Fibroblast of skin of abdomen (primary cell): ENCODE measurements at places on chromosomes 16 and 17.

DNA sequence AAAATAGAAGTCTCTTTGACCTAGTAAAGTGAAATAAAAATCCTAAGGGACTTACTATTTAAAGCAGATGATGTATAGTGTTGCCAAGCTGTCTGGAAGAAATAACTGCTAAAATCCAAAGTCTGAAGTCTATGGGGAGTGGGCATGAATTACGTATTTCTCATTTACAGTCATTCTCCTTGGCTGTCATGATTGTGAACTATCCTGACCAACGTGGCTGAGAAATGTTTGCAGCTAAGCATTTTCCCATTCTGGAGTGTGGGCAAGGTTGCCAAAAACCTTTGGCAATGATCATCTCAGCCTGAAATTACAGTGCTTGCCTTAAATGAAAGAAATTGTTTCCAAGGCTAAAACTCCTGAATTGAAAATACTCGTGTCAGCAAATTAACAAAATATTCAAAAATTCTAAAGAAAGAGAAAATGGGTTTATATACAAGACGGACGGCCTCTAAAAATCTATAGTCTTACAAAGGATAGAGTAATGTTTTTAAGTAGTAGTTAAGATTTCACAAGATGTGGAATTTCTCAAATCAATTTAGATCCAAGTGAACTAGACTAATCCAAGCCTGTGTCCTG is 77.0 kb downstream of the CACNG1 start:
- no peak for DNase-seq

DNA sequence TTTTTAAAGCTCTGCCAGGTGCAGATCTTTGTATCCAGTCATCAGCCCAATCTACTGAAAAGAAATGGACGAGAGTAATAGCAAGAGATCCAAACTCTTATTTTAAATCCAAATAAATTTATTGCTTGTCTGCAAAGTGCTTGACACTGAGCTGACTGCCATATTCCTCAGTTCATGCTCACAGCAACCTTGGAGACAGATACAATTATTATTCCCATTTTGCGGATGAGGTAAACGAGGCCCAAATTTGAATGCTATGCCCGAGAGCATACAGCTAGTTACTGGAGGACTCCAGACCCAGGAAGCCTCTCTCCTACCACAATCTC is 620 bp downstream of the NOB1 start:
- DNase-seq: no peak

DNA sequence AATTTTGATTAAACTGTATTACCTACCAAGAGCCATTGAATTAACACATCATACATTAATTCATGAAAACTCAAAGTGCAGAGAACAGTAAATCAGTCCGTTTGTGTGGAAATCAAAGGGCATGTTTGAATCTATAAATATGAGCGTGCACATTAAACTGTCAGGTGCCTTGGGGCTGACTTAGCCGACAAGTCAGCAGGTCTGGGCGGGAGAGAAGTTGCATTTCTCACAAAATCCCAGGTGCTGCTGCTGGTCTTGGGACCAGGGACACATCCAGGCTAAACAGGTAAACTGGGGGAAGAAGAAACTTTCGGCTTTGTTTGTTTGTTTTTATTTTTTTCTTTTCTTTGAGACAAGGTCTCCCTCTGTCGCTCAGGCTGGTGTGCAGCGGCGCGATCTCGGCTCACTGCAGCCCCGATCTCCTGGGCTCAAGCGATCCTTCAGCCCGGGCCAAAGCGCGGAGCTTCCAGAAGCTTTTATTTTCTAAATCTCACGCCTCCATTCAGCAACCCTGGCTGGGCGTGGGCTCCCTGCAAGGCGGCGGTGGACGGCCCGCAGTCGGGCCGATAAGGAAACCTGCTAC is 213.9 kb downstream of the MRTFB start:
- no peak for DNase-seq

DNA sequence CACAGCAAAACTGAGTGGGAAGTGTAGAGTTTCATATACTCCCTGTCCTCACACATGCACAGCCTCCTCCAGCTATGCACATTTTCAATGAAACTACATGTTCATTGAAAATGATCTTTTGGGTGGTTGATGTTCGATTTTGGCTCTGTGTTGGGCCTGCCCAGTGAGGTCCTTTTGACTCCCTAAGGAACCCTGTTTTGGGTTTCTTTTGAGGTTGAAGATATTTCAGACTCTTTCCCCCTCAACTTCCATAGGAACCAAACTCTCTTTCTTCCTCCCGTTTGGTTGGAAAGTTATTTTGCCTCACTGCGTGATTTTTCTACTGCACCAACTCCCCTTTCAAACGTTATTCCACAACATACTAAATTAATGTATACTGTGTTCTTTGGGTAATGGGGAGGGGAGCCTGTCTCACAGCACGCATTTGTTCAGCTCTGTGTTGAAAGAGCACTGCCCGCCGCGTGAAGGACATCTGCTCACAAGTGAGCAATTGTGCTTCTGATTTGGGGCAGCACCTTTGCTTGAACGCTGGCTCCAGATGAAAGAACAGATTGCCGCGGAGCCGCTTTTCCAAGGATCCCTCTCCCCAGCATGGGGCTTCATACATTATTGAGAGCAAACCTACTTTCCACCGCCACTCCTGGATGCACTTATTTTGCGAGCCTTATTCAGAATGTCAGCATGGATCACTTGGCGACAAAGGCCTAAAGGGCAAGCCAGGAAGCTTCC is 385.9 kb downstream of the WWOX start:
- no peak for DNase-seq

DNA sequence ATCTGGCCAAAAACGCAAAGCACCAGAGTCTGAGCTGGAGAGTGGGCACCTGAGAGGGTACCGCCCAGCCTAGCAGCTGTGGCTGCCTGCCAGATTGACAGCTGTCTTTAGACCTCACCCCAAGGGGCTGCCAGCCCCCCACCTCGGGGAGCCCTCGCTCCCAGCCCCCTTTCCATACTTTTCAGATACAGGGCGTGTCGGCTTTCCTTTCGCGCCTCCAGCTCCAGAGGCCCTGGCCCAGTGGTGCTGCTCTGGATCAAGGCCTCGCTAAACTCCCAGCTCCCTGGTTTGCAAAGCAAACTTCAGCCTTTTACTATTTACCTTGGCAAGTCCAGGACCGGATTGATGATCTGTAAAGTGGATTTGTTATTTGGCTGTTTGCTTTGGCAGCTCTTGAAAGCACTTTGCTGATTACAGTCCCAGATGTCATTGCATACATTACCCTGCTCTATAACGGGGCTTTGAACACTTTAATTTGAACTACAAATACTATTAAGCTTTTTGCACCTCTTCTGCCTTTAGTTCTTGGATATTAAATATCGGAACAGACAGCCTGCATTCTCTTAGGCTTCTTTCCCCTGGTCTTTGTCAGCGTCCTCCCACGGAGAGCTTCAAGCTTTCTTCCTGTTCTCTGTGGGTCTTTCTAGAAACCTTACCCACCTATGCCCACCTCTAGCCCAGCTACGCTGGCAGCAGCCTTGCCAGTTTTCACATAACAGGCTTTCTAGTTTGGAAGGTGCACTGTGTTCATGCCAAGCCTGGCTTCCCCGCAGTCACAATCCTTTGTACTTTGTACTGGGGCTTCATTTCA is 63.6 kb upstream of the TBX2 start:
- DNase-seq: no peak

DNA sequence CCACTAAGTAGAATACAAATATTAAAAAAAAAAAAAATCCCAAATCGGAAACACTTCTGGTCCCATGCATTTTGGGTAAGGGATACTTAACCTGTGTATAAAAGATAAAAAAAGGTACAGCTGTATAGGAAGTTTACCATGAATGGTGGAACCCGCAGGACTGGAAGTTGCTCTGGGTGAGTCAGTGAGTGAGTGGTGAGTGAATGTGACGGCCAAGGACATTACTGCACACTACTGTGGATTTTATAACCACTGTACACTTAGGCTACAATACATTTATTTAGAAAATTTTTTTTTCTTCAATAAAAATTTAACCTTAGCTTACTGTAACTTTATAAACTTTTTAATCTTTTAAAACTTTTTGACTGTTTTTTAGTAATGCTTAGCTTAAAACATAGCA is 71.3 kb upstream of the BCAR1 start:
- peak; percentile 59 for DNase-seq

DNA sequence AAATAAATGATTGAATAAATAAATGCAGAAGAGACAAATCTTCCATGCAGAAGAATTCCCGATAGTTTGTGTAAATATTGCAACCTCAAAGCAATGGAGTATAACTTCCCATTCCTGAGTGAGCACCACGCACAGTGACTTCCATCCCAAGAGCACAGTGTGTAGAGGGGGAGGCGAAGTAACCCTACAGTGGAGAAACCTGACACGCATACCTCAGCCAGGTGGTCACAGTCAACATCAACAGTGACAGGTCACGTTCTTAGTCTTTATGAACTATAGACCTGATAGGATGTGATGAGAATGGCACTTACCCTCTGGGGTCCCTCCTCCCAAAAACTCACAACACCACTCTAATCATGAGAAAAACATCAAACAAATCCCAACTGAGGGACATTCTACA is 111.6 kb downstream of the DYNLRB2 start:
- DNase-seq: no peak

- DNase-seq: no peak
Measured at GRCh38 chr17:29930409-29931010, 482 bp upstream of the SSH2 start.

DNA sequence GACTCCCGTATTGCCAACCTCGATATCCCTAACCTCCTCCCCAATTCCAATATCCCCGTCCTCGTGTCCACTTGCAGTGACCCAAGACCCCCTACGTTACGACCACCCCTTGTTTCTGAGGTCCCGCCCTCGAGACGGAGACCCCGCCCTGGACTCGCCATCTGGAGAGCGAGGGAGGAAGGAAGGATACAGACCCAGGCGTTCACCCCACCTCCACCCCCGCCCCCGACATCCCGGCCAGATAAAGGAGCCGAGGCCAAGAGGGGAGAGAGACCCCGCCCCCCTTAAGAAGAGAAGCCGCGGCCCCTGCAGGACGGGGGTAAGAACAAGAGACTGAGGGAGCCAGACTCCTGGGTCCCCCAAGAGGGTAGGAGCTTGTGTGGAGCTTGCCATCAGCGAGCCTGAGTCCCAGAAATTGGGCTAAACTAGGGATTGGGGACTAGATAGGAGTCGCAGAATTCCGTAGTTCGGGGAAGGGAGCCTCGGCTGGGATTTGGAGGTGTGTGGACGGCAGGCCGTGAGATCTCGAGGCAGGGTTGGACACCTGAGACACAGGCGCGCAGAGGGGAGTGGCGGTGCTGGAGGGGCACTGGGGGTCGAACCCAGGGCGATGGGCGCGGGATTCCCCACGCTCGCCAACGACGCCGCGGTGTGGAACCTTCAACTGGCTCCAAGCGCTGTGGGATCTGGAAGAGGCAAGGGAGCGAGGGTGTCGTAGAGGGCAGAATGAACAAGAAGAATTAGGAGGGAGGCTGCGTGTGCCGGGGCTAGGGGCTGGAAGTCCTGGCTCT is at the start of gene BCL6B:
TSS of gene BCL6B (plus strand) at position 270 of the 791 bp plus-strand sequence. CDS start 622 bp downstream, outside the sequence.
- no peak for DNase-seq

DNA sequence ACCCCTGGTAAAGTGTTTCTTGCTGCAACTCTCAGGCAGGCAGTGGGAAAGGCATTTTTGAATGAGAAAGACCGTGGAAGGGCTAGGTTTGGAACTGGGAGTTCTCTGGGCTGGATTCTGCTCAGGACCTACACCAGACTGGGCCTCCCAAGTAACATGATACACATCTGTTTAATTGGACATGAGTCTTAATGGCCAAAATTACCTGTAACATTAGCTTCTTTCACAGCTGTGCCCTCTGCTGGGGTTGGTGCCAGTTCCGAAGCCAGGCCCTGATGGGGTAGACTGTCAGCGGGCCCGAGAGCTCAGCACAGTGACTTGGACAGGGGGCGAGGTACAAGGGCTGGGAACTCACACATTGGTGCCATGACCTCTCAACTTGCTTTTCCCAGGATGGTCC is 118.9 kb upstream of the IRX3 start:
- DNase-seq: no peak
